Caudate nucleus (tissue), 63 donors: ENCODE measurements at places on chromosomes 4 and X.

- DNase-seq, result no peak
Measured at GRCh38 chr4:113026556-113026955, 22.9 kb upstream of the ANK2 start.

DNA sequence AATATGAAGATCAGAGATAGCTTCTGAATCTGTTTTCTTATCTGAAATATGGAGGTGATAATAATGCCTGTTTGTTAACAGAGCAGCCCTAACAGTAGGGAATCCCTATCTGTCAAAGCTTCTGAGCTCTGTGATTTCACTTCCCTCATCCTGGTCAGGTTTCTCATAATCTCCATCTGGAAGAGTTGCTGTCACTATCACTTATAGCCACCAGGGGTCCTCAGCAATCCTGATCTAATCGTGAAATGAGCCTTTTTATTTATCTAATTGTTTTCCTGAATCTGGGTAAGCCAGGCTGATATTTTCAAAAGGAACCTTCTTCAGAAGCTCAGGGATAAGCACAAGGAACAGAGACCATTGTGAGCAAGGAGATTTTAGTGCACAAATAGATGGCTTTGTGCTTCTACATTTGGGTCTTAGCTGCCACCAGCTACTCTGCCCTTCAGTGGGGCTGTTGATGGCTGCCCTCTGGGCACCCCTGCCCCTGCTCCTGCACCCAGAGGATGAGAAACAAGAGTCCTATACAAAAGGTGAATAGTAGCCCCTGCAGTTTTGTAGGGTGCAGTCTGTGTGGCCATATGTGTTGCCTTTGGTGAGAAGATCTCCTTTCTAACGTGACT lies 196.4 kb upstream of the RADX start:
- no peak for DNase-seq

DNA sequence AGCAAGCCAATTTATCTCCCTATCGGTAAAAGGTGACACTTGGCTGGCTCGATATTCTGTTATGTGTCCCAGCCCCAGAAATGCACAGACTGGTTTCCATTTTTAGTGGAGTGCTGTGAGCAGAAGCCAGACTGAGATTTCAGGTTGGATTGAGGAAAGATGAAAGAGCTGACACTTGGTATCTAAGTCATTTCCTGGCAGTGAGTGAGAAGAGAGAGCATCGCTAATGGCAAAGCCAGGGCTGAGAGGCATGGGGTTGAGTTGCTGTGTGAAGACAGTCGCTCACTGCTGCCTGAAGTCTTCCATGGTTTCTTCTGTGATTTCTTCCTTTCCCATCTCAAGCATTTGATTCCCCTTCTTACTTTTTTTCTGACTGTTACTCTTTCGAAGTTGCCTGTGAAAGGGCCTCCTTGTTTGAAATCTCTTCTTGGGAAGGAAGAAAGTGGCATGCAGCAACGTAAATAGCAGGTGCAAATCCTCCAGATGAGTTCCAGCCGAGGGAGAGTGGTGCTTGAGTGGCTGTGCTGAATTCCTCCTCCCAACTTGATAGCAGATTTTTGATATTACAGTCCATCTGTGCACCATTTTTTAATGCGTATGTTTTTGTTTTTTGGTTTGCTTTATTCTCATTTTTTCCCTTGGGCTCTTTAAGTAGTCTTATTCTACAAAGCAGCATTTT lies 109.2 kb upstream of the LIMCH1 start:
- DNase-seq, result no peak

GRCh38 chrX:38961936-38962335 lies 160.7 kb downstream of the MID1IP1 start:
- DNase-seq, result no peak

DNA sequence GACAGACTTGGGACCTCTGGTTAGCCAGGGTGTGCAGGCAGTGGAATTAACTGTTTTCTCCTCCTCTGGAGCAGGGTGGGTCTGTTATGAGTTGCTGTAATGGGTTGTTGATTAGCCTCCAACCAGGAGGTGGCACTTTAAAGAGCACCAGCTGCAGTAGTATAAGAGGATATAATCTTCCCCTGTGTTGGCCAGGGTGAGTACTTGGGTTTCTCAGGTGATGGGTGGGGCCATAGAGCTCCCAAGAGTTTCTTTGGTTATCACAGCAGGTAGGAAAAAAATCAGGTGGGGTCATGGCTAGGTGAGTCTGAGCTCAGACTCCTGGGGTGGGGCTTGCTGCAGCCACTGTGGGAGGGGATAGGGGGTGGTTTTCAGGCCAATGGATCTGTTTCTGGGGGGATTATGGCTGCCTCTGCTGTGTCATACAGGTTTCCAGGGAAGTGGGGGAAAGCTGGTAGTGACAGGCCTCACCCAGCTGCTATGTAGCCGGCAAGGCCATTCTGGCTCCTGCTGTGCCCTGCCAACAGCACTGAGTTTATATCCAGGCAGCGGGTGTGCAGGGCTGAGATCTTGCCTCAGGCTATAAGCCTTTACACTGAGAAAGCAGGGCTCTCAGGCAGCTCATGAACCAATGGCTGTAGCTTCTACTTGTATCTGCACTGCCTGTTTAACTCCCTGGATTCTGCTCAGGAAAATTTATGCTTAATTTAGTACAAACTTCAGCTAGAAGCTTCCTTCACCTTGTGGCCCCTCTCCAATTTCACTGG lies 70.1 kb downstream of the CCNG2 start:
- DNase-seq, result no peak

- DNase-seq, result no peak
Measured at GRCh38 chr4:79331126-79331876, 5.4 kb upstream of the NAA11 start.

GRCh38 chr4:170374770-170375169 lies 285.0 kb upstream of the AADAT start:
- DNase-seq, result no peak

DNA sequence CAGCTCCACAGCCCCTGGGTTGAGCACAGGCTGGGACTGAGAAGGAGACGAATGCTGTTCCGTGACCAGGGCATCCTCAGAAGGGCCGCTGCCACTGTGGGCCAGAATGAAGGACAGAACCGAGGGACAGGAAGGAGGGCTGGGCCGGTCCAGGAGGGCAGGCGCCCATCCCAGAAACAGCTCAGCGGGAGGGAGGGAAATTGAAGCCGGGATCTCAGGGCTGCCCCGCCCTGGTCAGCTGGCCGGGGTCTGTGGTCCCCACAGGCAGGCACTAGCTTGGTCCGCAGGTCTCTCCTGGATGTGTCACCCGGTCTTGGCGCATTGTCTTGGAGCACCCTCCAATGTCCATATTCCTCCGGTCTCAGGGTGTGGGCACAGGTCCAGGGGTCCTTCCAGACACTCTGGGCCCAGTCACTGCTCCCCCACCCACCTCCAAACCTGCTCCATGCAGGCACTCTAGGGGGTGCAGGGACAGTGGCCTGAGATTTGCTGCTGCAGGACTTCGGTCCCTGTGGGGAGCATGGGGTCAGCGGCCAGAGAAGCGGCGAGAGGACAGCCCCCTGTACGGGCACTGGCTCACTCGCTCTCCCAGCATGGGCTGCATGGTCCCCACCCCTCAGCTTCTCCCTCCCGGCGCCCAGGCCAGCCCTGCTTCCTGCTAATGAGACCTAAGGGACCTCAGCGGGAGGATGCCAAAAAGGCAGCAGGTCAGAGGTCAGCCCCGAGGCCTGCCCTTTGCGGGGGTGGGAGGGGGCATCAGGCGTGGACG lies 23.9 kb upstream of the MXD4 start:
- no peak for DNase-seq

DNA sequence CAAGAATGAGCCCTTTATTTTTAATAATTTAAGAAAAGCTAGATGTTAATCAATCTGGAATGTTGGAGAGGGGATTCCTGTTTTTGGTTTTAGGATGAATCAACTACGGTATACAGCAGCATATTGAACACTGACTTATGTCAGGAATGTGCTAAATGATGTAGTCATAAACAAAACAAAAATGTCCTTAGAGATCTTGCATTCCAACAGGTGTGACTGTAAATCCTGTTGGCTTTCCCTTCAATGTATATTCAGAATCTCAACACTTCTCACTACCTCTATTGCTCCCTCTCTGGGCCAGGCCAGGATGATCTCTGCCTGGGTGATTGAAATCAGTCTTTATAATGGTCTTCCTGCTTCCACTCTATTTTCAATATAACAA lies 37.8 kb upstream of the BDH2 start:
- DNase-seq, result no peak

DNA sequence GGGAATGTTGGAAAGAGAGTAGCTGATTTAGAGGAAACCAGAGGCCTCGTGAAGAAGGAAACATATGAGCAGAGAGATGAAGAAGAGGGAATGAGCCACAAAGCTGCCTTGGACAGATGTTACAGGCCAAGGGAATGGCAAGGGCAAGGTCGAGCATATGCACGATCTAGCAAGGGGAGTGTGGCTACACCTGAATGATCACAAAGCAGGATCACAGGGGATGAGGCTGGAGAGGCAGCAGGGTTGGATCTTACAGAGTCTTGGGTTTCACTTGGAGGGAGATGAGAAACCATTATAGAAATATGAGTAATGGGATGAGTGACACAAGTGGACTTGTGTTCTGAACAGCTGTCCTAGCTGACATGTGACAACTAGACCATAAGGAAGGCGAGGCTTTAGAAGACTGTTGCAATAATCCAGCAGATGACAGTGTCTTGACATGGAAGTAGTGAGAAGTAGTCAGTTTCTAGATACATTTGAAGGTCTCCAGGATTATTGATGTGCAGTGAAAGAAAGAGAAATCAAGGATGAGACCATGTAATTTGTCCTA lies 58.7 kb downstream of the RASGEF1B start:
- no peak for DNase-seq

DNA sequence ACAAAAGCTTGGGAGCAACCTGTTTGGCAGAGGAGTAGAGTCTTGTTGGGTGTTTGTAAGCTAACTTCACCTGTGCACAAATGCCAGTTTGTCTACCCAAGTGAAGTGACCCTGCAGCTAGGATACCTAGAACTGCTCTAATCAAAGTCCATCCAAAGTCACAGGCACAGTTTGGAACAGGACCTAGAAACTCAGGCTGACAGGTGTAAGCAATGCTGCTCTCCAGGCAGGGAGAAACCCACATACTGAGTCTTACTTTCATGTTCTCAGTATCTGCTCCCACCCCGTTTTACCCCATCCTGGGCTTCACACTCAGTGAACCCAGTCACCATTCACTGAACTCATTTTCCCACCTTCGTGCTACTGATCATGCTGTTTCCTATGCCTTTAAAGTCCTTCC lies 40.3 kb downstream of the MAML3 start:
- DNase-seq, result no peak

DNA sequence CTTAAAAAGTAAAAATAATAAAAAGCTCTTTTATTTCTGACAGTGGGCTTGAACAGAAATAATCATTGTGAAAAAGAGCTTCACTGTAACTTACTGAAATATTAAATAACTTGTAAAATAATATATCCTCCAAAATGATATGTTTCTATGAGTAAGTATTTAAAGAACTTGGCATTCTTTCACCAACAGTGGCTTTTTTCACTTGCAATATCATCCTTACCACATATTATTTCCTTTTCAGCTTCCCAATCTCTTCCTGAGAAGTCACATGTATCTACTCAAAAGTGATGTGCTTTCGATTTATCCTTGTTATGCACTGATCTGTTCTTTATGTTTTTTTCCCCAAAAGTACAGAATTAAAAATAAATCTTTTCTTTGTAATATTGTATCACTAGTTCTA lies 2.2 kb upstream of the PCDH18 start:
- DNase-seq, result no peak

DNA sequence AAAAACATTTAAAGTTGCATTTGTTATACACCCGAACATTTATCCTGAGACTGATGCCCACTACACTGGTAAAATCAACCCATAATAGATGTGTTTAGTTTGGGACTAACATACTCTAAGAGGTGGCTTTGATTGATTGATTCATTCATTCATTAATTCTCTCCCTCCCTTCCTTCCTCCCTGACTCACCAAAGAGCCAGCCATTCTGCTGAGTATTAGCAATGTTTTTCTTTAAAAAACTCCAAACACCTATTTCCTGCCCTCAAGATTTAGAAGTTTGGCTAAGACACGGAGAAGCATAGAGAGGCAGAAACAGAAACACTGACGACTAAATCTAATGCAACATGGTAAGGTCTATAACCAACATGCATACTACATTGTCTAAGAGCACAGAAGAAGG lies 88.9 kb downstream of the RASL11B start:
- no peak for DNase-seq

- no peak for DNase-seq
Measured at GRCh38 chrX:9171841-9172463, 138.0 kb upstream of the FAM9B start.

- DNase-seq, result no peak
Measured at GRCh38 chr4:140602714-140603113, 34.0 kb upstream of the UCP1 start.

DNA sequence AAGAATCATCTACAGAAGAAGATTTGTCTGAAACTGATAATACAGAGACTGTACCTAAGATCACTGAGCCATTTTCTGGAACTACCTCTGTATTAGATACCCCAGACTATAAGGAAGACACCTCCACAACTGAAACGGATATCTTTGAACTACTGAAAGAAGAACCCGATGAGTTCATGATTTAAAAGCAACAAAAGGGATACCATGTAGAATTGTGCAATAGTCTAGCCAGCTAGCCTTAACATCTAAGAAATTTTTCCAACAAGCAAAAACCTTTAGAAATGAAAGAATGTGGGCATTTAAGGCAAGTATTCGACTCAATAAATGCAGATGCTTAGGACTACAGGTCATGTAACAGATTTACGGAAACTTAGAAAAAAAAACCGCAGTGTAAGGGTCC lies 1.3 kb downstream of the CABS1 start:
- no peak for DNase-seq

GRCh38 chr4:1380368-1381151 lies 25.7 kb downstream of the NKX1-1 start:
- no peak for DNase-seq

- DNase-seq, result no peak
Measured at GRCh38 chr4:35500812-35501211, 743.5 kb downstream of the ARAP2 start.

- DNase-seq, result no peak
Measured at GRCh38 chr4:6116696-6117285, 83.6 kb downstream of the JAKMIP1 start.

- DNase-seq, result no peak
Measured at GRCh38 chrX:57367649-57368048, 81.1 kb downstream of the FAAH2 start.

GRCh38 chr4:89610236-89610635 lies 226.7 kb downstream of the SNCA start:
- DNase-seq, result no peak

DNA sequence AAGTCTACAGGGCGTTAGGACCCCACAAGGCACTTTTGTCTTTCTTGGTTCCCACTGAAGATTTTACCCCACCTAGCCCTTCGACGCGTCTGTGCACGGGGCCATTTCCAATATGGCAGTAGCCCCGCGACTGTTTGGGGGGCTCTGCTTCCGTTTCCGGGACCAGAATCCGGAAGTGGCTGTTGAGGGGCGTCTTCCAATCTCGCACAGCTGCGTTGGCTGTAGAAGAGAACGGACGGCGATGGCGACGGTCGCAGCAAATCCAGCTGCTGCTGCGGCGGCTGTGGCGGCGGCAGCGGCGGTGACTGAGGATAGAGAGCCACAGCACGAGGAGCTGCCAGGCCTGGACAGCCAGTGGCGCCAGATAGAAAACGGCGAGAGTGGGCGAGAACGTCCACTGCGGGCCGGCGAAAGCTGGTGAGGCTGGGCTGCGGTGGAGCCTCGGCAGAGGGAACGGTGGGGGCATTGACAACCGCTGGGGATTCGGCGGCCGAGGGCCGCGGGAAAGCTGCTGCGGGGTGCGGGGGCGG lies at the start of gene USP11:
TSS of gene USP11 (plus strand) at position 207 of the 530 bp plus-strand sequence. CDS start at position 242, 35 bp downstream.
- DNase-seq, result no peak
